ENCODE measurements at places on chromosomes 5 and 9.

DNA sequence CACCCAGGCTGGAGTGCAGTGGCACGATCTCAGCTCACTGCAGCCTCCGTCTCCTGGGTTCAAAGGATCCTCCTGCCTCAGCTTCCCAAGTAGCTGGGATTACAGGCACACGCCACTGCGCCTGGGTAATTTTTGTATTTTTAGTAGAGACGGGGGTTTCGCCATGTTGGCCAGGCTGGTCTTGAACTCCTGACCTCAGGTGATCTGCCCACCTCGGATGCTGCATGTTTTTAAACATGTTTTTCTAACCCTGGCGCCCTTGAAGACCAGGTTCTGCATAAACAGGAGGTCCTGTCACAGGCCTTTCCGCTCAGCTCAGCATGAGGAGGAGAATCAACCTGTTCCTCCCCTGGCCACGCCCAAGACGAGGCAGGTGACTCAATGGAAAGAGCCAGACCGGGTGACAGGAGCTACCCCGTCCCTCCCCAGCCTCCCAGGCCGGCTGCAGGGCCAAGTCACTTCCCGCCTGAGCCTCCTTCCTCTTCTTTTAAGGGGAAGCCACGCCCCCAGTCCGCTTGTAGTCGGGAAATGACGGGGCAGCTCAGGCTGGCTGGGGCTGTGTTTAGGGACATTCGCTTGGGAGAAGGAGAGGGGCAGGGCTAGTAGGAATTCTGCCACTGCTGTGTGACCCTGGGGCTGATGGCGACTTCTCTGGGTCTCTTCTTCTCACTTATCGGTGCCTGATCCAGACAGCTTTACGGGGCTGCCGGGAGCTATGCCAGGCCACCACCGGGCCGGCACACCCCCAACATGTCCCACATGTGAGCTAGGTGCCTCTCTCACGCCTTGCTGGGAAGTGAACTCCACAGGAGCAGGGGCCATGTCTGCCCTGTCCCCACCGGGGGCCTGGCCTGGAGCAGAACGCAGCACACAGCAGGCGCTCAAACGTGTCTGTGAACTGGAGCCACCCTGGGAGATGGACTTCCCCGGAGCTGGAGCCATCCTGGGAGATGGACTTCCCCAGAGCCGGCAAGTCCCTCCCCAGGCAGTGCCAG is 6.1 kb downstream of the NOTCH1 start:
- DNase-seq, result peak; percentile 89

GRCh38 chr5:172567843-172568242 is 73.2 kb upstream of the NEURL1B start:
- no peak for DNase-seq

GRCh38 chr5:157280927-157281326 is 15.0 kb downstream of the CYFIP2 start:
- DNase-seq, result no peak

DNA sequence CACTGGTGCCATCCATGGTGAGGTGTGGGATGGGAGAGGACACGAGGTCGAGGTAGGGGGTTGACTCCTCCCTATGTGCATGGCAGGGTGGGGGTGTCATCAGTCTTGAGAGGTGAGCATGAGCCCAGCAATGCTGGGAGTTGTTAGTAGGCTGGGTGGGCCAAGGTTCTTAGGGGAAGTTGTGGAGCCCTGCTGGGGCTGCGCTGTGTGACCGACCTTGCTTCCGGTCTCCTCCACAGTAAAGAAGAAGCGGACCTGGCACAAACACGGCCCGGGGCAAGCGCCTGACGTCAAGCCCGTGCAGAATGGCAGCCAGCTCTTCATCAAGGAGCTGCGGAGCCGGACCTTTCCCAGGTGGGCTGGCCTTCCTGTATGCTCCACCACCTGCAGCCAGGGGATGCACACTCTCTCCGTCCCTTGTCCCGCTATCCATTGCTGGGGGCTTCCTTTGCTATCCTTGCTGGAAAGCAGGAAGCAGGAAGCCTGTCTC is 59.8 kb downstream of the PHF2 start:
- DNase-seq, result no peak

- peak; percentile 9 for DNase-seq
These were observed 21.5 kb downstream of the PLPP7 start for GRCh38 chr9:131310833-131311554.

DNA sequence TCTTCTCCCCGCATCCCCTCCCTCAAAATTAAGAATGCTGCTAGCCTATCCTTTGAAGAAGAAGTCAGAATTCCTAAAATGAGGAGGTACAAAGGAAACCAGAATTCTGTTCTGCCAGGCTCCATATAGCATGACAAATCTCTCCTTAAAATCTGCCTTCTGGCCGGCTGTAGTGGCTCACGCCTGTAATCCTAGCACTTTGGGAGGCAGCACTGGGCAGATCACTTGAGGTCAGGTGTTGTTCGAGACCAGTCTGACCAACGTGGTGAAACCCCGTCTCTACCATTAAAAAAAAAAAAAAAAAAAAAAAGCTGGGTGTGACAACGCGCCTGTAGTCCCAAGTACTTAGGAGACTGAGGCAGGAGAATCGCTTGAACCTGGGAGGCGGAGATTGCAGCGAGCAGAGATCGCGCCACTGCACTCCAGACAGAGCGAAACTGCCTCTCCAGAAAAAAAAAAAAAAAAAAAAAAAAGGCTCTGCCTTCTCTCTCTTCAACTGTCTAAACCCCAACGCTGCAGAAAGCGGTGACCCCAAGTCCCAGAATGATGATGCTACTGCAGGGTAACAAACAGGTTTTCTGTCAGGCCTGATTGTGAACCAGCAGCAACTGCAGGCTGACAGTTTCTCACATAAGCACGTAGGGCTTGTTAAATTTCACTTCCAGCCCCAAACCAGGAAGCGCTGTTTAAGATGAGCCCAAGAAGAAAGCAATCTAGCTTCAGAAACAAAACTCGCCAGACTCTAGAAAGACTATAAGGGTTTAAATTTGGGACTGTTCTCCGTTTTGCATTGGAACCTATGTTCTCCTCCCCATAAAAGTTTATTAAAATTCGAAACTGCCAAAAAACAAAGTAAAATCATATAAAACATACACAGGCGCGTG is 963 bp upstream of the CAST start:
- peak; percentile 20 for DNase-seq

DNA sequence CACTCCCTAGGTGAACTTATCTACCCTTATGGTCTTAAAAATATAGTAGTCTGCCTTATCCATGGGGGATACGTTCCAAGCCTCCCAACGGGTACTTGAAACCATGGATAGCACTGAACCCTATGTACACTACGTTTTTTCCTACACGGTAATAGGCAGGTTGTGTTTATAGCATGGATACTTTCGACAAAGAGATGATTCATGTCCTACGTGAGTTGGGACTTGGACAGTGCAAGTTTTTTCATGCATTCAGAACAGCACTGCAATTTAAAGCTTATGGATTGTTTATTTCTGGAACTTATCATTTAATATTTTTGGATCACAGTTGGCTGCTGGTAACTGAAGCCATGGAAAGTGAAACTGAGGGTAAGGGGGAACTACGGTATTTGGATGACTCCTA is 88.1 kb downstream of the CNTLN start:
- no peak for DNase-seq

DNA sequence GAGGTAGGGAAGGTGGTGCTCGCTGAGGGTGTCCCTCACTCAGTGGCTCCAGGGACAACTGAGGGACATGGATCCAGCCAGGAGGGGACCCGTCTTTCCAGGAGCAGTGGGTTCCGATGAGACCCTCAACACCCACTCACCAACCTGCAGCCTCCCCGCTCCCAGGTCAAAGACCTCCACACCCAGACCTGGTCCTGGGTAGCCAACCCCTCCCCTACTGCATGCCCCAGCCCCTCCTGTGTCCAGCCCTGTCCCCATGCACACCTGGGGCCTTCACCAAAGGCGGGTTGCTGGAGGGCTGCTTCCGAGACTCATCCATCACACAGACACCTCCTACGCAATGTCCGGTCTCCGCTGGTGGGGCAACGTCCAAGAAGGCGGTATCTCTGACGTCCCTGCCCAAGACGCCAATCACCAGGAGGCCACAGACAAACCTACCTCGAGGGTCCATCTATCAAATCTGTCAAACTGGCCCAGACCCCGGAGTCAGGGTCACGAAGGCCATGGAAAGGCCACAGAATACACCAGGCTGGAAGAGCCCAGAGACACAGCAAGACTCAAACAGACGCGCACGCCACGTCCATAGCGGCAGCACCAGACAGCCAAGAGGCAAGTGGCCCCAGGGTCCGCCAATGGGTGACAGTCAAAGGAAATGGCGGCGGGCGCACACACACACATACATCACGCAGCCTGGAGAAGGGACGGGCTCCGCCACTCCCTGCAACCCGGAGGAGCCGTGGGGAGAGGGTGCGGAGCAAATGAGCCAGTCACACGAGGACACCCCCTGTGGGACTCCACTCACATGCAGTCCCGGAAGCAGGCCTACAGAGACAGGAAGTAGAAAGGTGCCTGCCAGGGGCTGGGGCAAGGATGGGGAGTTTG is 10.8 kb downstream of the NACC2 start:
- DNase-seq, result no peak

DNA sequence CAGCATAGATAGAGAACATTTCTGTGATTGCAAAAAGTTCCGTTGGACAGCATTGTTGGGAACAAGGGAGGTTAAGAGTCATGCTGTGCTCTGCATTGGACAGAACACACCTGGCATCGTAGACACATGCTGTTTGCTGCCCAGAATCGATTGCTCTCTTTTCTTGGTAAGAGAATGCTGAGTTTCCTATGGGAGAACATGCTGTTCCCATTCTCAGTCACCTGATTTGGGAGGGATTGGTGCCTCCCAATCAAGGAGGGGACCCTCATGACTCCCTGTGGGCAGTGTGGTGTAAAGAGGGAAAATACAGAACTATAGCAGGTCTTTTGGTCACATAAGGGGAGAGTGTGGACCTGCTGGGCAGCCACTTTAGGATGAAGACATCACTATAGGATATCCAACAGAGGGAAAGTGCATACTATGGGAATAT is 555.4 kb upstream of the CLINT1 start:
- no peak for DNase-seq

GRCh38 chr5:3027185-3027865 is 275.8 kb upstream of the IRX2 start:
- DNase-seq, result no peak

DNA sequence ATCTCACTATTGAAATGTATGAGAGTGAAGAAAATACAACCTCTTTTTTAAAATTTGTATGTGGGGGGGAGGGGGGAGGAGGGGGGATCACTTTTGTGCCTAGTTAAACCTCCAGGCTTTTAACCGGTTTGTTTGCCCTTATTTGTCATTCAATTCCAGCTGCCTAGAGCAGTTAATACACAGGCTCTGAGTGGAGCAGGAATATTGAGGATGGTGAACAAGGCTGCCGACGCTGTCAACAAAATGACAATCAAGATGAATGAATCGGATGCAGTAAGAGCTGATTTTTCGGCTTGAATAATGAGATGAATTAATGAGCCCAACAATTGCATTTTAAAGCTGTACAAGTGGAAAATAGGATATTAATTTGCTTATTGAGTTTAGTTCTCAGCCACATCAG is 28.7 kb upstream of the SNX24 start:
- DNase-seq, result no peak

- DNase-seq, result no peak
These were observed 276.6 kb downstream of the ASTN2 start for GRCh38 chr9:117138231-117138630.

GRCh38 chr9:117555964-117556629 is 141.2 kb upstream of the ASTN2 start:
- DNase-seq, result peak; percentile 12

Data from stimulated activated naive B cell treated with anti-CD40 and anti-IgM and Interleukin-4, amounts not matched to agents 10 μg/mL and 1 μg/mL and 100 μg/mL, for 72 hours (primary cell).